Effector CD4-positive, alpha-beta T cell (primary cell): ENCODE measurements at places on chromosomes 7 and 10.
A peak's percentile ranks its signal among the peaks of the same experiment; 100 is the strongest.

GRCh38 chr10:11264296-11265048 lies 246.8 kb downstream of the CELF2 start:
- no peak for DNase-seq

DNA sequence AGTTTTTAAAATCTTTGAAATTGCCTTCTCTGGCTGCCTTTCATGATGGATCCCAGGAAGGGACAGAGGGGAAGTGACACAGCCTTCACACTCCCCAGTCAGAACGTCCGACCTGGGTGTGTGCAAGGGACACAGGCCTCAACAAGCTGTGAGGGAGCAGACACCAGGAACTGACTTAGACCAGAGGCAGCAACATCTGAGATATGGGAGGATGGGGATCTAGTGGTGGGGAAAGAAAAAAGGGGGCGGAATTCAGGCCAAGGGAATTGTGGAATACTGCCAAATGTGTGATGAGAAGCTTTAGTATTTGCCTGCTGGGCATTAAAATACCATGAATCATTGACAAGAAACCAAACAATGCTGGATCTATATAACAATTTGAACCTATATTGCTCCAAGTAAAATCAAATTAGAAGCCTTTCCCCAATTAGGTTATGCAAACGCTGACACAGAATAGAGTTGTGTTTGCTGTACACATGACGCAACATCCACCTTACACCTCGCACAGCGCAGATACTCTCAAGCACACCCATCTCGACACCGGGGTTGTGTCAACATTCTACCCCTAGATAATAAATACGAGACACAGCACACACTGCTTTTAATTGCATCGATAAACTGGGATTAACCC lies 17.2 kb upstream of the MNX1 start:
- no peak for DNase-seq

GRCh38 chr7:26609532-26609931 lies 254.9 kb downstream of the SKAP2 start:
- DNase-seq, result no peak

DNA sequence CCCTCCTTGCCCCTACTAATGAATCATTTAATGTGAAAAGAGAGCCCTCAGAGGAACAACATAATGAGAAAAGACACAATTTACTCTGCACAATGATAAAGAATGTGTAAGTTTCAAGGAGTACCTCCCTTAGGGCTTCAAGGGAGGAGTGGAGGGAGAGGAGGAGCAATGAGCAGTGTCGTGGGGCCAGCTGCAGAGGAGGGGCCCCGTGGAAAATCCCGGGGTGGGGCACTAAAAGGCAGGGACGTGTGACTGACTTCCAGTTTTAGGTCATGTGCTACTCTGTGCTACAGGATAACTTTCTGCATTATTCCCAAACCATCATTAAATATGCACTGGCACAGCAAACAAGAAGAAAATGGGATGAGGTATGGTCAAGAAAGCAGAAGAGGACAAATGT lies 108.1 kb downstream of the ANLN start:
- DNase-seq, result no peak

- no peak for DNase-seq
These were observed 38.5 kb upstream of the ITPRID1 start for GRCh38 chr7:31475368-31475767.

- no peak for DNase-seq
These were observed 89.2 kb downstream of the RNLS start for GRCh38 chr10:88493691-88494483.

GRCh38 chr10:87660484-87661133 lies 931 bp downstream of the PAPSS2 start:
- DNase-seq, result no peak

- no peak for DNase-seq
These were observed 296.8 kb upstream of the CACNA2D1 start for GRCh38 chr7:82740246-82740848.

DNA sequence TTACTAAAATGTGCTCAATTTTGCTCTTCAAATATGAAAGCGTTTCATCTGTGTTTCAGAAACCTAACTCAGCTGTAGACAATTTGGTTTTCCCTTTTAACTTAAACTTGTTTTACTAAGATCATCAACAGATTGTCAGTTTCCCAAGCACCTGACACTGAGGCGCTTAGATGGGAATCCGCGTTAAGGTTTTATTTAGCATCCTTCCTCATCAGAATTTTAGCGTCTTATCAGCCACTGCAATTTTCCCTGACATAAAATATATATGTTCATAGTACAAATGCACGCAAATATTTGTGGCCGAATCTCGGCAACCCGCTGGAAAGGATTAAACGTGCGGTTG lies 1.2 kb downstream of the SGCE start:
- DNase-seq, result no peak

DNA sequence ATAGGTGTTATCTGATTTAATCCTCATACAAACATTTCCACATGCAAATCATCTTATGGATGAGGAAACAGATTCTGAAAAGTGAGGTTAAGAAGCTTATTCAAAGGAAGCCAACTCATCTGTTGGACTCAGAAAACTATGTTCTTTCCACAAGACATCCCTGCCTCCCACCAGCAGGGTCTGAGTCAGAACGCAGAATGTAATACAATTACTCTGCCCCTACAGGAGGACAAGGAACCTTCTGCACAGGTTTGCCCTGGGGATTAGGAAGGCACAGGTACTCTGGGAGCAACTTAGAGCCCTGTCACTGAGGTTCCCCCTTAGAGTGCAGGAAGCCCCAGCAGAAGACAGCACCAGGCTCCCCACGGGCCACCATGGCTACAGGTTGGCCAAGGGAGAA lies 255.7 kb downstream of the TNS3 start:
- no peak for DNase-seq

DNA sequence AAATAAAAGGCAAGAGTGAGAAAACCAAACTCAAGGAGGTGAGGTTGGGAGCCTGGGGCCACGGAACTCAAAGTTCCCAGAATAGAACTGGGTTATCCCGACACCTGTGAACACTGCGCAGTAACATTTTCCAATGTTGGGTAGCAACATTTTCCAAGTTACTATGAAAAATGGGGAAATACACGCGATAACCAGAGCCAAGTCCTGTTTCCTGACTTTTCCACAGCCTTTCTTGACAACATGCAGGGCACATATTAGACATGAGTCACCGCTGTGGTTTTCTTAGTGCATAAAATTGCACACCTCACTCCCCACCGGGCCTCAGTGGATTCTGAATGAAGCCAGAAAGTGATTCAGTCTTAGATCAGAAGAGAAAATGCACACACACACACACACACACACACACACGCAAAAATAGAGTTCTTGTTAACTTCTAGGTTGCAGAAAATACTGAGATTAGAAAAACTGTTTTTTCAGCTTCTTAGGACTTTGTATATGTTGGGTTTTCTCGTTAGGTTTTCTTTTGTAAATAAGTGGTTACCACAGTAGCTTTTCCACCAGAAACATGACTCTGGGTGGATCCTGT lies 70.0 kb downstream of the CAMK1D start:
- DNase-seq, result peak; percentile 34

DNA sequence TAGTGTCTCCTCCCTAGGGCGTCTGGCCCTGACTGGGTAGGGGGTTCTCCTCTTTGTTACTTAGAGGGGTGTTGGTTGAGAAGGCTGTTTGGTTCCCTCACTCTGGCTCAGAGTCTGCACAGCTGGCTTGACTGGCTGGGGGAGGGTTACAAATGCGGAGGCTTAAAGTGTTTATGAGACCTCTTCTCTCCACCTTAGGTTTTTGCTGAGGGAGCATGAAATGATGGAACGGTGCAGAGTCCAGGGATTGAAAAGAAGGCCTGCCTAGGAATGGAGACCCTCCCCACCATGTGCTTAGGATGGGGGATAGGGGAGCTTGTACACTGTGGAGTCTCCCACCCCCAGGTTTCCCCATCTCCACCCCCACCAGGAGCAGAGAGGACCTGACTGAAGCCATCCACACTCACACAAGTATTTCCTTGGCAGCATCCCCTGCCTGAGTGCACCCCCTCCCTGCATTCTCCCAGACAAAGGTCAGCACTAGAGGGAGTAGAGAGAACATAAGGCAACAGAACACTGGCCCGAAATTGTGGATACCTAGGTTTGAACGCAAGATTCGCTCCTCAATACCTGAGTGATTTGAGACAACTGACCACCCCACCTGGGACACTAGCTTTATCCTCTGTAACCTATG lies 1.7 kb upstream of the LDB1 start:
- DNase-seq, result no peak

DNA sequence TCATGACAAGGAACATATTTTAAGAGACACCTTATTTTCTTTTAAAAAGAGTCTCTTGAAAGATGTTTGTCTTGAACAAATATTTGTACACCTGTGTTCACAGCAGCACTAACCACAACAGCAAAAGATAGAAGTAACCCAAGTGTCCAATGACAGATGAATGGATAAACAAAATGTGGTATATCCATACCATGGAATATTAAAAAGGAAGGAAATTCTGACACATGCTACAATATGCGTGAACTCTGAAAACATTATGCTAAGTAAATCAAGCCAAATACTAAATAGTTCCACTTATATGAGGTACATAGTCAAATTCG lies 17.8 kb downstream of the SGMS1 start:
- no peak for DNase-seq

DNA sequence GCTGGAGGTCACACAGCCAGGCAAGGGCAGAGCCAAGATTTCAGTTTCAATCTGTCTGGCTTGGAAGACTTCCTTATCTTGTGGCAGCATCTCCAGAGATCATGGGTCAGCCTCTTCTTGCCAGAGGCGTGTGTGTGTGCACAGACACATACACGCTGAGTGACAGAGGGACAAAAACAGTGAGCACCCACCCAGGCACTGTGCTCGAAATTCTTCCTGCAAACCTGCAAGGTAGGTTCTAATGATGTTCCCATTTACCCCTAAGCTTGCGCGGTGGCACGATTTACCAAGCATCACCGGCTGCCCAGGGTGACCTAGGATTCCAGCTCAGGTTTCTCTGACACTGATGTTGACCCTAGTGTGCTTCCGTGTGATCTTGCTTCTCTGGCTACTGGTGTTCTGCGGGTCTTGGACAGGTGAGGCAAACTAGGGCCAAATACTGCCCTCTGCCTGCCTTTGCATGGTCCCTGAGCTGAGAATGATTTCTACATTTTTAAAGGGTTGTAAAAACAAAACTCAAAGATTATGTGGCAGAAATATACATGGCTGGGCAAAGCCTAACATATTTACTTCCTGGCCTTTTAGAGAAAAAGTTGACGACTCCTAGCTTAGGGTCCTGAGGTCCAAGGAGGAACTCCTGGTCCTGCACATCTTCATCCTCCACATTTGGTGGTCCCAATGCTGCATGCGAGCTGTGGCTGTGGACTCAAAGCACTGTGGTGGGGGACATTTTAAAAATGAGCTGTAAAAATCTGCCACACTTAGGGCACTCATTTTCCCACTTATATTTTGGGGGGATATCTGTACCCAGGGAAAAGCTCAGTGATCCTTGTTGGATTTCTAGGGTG lies 268.5 kb downstream of the RPS24 start:
- DNase-seq, result no peak

GRCh38 chr7:128920913-128921582 lies 10.5 kb upstream of the KCP start:
- no peak for DNase-seq

DNA sequence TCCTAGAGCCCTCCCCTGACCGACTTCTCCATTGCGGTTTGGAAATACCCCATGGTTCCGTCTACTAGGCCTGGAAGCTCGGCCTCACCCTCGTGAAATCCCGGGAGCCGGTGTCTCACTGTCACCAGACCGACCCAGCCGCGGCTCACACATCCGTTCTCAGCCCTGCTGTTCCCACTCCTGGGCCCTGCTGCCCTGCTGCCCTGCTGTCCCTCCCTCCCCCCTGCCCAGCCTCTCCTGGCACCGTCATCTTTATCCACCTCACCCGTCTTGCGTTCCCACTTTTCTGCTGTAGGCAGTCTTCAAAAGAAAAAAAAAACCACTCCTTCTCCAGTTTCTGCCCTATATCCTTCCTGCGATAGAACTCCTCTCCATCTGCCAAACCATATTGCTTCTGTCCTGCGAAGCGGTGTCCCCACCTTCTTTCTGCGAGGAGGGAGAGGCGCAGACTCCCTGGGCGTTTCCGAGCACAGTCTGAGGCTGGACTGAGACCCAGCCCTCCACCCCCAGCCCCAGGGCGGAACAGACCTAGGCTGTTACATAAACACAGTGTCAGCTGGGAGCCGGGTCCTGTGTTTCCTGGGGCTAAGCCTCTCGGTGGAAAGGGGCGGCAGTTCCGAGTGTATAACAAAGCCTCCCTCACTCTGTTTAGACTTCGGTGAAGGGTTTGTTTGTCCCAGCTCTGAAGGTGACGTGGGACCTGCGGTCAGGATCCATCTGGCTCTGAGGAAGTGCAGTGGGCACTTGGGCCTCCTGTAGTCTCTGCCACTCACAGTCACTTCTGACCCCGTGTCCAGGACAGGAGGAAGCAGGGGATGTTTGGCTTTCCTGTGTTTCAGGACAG lies 2.8 kb downstream of the AGAP3 start:
- no peak for DNase-seq

DNA sequence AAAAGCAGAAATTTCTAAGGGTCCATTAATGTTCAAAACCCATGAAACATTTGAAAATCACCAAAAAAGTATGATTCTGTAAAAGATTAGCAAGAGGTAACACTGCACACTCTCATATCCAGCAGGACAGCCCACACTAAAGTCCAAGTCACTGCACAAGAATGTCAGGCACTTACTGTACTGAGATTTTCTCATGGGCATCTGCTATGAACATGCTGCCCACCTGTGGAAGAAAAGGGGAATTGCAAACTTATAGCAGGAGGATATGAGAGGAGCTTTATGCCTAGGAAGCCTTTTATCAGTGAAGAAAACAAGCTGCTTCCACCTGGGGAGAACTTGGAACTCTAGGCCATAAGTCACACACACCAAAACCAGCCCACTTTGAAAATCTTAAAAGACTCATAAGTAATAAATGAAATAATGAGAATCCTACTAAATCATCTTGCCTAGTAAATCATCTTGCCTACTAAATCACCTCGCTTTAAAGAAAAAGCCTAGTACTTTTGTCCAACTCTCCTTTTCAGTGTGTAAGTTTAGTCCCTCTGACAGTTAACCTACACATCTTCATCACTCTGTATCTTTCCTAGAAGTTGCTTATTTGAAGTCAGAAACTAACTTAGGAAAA lies 46.1 kb downstream of the ARMH3 start:
- DNase-seq, result no peak

- DNase-seq, result no peak
These were observed 60.4 kb downstream of the DNAJB6 start for GRCh38 chr7:157397036-157397720.

DNA sequence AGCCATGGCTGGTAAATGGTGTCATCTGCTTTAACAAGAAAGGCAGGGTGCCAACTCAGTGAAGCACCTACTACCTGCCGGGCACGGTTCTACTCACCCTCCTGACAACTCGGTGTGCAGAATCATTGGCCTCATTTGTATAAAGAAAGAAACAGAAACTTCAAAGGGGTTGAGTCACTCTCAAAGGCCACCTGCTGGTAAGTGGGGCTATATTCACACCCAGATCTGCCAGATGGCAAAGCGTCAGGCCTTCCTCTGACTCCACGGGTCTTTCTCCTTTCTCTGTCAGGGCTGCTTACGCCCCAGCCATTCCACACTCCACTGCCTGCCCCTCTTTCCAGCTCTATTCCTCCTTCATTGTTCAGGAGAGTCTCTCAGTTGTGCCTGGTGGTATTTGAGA lies 309.2 kb downstream of the GFRA1 start:
- DNase-seq, result no peak
